ENCODE measurements at places on chromosomes 12 and 14.

DNA sequence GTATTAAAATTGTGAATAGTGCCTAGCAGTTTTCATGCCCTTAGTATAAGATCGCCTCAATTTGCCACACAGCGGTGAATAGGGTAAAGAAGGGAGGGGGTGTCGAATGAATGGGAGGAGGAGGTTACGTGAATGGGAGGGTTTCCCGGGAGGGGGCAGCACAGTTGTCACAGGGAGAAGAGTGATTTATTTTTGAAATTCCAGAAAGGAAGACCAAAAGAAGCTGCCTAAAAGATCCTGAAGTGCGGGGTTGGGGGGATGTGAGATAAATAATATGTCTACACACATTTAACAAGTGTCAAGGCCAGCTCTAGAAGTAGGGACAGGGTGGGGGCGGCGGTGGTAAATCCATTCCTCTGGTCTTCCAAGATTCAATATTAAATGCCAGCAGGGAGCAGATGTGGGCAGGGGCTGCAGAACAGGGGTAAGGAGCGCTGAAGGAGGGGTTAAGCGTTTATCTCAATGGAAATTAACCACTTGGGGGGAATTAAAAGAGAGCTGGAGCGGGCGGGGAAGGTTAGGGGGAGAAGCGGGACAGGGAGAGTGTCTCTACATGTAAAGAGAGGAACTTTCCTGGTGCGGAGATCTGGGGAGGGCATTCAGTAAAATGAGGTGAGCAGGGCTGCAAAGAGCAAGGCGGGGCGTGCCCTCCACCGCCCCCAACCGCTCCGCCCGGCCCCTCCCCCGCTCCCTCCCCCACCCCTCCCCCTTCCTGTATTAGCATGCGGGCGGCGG, 867 bp downstream of the C12orf42 start:
- DNase-seq, result no peak

GRCh38 chr14:99066378-99066777, 205.6 kb downstream of the BCL11B start:
- DNase-seq, result no peak

- no peak for DNase-seq
Measured at GRCh38 chr14:28751467-28752058, 15.0 kb upstream of the FOXG1 start.

- no peak for DNase-seq
Measured at GRCh38 chr12:48863291-48863690, 2.4 kb downstream of the RND1 start.

- DNase-seq, result no peak
Measured at GRCh38 chr12:12812618-12813119, 477 bp upstream of the DDX47 start.

DNA sequence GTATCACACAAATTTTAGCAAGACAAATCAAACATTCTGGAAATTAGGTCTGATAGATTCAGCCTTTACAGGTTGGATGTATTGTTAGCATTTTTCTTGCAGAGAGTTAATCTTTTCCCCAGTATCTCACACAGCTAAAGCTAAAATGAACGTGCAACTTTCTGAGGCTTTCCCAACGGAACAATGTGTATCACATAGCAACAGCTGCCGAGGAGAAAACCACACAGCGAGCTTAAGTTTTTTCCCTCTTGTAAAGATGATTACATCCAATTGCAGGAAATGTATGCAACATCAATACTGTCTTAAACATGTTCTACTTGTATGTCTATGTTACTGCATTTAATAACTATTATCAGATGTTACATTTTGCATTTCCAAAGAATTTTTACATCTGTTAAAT, 182.2 kb downstream of the CCDC59 start:
- DNase-seq, result no peak

DNA sequence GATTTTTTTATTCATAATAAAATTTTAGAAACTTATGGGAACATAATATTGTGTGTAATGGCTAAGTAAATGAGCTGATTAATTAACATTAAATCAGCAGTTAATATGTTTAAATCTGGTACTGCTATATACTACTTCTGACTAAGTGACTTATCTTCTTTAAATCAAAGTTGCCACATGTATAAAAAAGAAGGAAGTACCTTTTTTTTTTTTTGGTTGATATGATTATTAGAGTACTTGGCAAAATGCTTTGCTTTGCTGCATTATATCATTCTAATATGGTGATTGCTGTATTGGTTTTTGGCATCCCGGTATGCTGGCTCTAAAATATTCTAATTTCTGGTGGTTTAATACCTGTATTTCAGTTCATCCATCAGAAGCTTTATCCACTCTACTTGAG, 319.1 kb upstream of the RGS6 start:
- DNase-seq, result no peak

DNA sequence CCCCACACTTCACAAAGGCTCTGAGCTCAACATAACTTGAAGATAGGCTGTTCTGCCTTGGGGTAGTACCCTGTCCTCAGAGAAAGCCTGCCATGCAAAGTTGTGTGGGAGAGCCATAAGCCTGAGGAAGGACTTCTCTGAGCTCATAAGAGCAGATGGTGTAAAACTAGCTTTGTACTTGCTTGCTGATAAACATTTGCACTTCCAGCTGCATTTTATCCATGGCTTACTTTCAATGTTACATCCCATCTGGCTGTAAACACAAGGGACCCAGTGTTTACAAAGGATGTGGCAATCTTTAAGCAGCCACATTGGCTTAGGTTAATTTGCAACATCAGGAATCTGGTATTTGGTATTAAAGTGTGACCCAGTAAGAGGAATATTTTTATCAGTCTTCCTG, 258.1 kb downstream of the IPO8 start:
- DNase-seq, result no peak

DNA sequence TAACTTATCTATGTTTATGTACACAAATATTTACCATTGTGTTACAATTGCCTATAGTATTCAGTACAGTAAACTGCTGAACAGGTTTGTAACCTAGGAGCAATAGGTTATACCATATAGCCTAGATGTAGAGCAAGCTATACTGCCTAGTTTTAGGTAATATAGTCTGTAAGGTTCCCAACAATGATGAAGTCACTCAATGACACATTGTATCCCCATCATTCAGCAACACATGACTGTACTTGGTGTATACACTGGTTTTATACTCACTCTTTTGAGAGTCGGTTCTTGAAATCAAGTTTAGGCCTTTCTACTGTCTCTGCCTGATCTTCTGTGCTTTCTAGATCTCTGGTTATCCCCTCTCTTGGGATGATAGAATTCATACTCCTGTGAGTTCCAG, 5.5 kb downstream of the RNASE1 start:
- DNase-seq, result no peak

DNA sequence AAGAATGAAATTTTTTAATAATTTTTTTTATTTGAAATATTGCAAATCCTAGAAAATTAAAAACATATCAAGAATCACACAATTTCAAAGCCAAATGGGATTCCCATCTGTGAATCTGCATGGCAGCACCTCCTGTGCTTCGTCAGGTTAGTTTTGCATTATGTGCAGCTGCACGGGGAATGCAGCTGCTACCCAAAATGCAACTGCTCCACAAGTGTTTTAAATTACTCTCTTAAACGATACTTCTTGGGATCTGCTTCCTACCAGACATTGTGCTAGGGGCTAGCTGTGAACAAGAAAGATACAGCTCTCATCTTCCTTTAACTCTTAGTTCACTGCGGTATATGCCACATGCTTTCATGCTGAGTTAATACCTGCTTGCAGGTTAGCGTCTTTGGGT, 154.2 kb downstream of the CRADD start:
- no peak for DNase-seq

DNA sequence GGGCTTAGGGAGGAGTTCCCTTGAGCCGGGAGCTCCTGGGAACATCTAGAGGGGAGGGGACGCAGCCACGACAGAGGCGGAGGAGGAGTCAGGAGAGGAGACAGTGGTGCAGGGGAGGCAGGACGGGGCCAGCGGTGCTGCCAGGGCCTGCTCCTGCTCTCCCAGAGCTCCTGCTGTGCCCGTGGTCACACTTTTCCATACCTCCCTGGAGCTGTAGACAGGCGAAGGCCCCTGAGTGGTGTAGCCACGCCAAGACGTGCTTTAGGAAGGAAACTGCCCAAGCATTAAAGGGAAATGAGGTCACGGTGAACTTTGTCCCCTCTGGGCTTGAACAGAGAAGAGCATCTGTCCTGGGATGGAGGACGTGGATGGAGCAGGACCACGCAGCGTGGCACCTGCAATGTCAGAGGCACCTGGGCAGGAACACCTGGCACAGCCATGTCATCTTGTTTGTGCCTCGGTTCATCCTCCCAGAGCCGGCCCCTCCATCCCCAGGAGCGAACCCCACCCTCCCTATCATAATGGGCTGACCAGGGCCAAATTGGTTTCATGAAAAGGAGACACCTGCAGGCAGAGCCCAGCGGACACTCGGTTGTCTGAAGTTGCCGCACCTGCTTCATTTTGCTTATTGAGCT, 239.5 kb upstream of the SFSWAP start:
- DNase-seq, result no peak

- DNase-seq, result no peak
Measured at GRCh38 chr14:61454545-61454944, 133.2 kb downstream of the PRKCH start.

DNA sequence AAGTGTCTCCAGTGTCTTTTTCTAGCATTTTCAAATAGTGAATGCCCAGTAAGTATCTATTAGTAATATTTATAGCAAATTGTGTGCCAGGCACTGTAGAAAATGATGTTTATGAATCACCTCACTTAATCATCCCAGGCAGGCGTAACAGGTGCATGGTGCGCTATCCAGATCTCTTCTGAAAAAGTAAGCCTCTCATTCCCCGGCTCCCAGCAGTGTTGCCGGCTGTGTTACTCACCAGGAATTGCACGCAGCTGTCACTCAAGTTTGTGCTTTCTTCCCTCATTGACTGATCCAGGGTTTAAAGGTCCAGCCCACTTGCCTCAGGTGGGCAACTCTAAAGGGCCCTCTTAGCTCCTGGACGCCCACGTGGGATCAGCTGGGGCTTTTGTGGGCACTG, 173.8 kb upstream of the RASSF8 start:
- no peak for DNase-seq

- DNase-seq, result no peak
Measured at GRCh38 chr12:15154103-15154502, 67.1 kb downstream of the RERG start.

DNA sequence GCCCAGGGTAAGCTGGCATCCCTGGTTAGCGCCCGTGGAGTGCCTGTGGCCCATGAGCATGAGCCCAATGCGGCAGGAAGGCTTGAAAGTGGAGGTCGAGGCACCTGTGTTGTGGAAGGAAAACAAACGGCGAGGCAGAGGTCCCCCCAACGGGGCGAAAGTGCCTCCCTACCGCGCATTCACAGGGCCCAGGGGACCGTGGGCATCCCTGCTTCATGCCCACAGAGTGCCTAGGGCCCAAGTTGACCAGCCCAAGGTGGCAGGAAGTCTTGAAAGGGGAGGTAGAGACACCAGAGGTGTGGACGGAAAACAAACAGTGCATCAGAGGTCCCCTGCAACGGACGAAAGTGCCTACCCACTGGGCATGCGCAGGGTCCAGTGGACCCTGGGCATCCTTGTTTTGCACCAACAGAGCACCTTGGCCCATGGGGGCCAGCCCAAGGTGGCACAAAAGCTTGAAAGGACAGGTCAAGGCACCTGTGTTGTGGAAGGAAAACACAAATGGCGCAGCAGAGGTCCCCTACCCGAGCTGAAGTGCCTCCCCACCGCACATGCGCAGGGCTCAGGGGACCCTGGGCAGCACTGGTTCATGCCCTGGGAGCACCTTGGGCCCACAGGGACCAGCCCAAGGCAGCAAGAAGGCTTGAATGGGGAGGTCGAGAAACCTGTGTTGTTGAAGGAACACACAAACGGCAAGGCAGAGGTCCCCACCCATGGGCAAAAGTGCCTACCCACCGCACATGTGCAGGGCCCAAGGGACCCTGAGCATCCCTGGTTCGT, 377.5 kb downstream of the ALG10 start:
- no peak for DNase-seq

- DNase-seq, result no peak
Measured at GRCh38 chr12:89162589-89163261, 189.6 kb downstream of the DUSP6 start.

GRCh38 chr14:36827861-36828260, 166.2 kb downstream of the PAX9 start:
- DNase-seq, result no peak

DNA sequence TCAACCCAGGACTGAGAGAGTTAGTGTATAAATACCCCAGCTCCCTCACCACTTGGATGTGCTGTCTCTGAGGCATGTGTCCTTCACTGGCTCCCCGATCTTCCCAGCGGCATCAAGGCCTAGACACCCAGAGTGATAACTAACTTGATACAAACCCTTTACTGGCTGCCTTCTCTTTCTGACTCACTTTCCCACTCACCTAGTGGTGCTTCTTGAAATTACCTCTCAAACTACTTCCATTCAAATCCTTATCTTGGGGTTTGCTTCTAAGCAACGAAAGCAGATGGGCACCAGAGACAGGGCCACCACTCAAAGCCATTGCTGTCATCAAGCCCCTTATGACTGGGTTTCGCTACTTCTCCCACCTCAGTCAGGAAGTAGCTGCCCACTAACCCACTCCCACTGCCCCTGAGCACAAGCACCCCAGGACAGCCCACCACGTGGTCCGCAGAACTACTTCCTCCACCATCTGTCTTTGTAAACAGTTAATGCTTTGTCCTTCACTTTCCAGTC, 17.2 kb downstream of the ZFP36L1 start:
- no peak for DNase-seq

DNA sequence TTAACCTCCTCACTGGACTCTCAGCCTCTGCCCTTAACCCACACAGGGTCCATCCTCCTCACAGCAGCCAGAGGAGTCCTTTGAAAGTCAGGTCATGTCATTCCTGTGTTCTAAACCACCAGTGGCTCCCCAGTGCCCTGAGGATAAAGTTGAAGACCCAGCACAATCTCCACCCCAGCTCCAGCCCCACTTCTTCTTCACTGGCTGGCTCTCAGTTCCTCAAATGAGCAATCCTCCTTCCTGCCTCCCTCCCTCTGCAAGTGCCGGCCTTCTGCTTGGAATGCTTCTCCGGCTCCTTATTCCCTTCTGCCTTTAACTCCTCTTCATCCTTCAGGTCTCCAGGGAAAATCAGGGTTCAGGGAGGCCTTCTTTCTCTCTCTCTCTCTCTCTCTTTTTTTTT, 32.0 kb upstream of the SPPL3 start:
- DNase-seq, result no peak

Measured in stimulated activated CD8-positive, alpha-beta memory T cell treated with anti-CD3 and anti-CD28 coated beads, Interleukin-15, amount 100 ng/mL, for 24 hours (primary cell).